NCI-H1105 treated with DMSO at 0.1 percent for 48 hours (cell line): ENCODE measurements at places on chromosomes 12 and 14.

GRCh38 chr14:91555531-91555930 lies 45.4 kb upstream of the PPP4R3A start:
- DNase-seq: no peak

DNA sequence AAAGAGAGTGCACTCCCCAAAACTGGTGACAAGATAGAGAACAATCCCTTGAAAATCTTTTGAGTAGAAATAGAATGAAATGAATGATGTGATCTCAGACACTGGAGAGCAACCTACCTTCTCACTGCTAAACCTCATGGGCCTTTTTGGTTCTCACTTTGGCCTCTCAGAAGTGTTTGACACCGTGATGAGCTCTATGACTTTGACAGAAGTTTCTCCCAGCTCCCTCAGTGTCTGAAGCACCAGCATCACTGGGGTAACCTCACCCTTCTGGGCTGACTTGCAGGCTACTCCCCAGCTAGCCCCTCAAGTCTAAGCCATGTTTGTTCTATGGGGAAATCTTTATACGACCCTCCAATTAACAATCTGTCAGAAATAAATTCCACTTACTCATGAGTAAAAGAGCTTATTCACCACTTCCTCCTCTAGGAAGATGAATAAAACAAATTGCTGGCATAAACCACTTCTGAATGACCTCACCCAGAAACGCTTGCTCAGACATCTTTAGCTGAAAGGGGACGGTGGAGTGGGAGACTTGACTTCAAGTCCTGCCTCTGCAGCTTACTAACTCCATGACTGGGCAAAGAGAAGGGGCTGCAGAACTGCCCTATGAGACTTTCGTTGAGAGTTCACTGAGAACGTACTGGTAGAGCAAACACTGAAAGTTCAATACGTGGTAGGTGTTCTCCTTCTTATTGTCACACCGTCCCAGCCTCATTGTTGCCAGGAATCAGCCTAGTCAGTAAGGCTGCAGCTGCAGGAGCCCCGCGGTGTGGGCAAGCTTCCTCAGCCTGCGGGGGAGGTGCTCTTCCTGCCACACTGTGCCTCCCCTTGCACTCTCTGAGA lies 46.5 kb downstream of the ST8SIA1 start:
- no peak for DNase-seq

GRCh38 chr14:87102811-87103378 lies 890.1 kb downstream of the GALC start:
- DNase-seq: no peak

DNA sequence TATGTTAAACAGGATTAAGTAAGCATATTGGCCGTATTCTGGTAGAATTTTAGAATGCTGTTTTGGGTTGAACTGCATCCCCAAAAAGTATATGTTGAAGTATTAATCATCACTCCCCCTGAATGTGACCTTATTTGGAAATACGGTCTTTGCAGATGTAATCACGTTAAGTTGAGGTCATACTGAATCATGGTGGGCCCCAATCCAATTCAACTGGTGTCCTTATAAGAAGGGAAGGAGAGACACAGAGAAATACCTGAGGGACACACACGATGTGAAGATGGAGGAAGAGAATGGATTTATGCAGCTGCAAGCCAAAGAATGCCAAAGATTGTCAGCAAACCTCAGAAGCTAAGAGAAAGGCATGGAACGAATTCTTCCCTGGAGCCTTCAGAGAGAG lies 268.6 kb downstream of the ITPR2 start:
- no peak for DNase-seq

GRCh38 chr12:33205981-33206380 lies 233.6 kb downstream of the SYT10 start:
- DNase-seq: no peak

DNA sequence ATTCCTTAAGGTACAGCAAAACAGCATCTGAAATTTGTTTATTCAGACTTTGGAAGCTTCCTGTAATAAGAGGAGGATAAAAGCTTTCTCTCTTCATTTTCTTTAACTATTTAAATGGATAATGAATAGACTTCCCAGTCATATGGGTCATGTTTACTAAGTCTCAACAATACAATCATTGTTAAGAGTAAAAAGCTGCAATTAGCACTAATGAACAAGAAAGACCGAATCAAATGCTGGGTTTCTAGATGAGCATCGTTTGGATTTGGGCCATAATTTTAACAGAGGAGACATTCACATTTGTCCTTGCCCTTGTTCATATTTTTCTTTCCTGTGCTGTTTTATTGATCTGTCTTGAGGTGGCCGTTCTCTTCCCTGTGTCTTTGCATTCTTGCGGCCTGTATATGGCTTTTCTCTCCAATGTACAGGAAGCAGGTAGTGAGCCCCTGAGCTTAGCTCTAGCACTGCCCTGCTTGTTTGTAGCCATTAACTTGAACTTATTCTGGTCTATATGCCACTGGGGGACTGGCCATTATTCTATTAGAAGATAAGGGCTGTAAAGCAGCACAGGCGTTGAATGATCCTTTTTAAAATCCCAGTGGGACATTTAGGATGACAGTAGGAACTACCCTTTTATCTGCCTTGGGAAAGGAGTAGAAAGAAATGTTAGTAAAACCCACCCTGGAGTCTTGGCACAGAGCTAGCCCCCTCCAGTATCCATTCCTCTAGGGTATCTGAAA lies 34.6 kb downstream of the ABHD12B start:
- DNase-seq: peak; percentile 87

DNA sequence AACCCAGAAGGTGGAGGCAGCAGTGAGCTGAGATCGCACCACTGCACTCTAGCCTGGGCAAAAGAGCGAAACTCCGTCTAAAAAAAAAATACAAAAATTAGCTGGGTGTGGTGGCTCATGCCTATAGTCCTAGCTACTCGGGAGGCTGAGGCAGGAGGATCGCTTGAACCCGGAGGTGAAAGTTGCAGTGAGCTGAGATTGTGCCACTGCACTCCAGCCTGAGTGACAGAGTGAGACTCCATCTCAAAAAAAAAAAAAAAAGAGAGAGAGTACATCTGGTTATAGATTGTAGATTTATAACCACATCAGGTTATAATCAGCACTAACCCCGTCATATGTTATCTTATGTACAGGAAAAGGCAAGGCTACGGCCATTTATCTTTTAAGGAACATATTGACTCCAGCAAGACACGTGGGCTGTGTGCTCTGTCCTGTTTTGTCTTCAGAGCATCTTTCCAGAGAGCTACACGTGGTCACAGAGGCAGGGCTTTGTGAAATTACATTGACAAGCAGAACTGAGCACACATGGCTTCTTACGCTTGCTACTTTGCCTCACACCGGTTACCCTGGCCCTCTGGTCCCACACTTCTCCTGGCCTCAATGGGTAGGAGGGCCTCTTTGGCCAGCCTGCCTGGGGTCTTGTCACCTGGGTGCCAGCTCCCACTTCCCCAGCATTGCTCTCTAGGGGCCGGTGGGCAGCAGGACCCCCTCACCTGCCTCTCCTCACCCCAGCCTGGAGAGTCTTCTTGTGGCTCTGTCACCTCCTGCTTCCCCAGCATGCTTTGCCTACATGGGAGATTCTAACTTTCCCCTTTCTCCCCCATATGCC lies 6.8 kb upstream of the DYNC1H1 start:
- DNase-seq: no peak

DNA sequence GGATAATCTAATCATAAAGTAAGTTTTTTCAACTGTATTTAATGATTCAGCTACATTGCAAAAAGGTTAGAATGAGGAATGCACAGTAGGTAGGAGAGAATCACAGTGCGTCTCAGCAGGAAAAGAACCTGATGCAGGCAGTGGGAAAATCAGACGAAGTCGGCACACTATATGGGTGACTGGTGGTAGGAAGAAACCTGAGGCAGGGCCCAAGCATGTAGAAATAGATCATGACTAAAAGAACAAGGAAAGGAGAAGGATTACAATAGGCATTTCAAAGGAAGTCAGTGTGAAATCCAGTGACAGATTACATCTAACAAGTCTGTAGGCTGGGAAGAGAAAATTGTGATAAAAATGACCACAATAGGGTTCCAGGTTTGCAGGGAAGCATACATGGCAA lies 267.0 kb downstream of the MED13L start:
- no peak for DNase-seq

DNA sequence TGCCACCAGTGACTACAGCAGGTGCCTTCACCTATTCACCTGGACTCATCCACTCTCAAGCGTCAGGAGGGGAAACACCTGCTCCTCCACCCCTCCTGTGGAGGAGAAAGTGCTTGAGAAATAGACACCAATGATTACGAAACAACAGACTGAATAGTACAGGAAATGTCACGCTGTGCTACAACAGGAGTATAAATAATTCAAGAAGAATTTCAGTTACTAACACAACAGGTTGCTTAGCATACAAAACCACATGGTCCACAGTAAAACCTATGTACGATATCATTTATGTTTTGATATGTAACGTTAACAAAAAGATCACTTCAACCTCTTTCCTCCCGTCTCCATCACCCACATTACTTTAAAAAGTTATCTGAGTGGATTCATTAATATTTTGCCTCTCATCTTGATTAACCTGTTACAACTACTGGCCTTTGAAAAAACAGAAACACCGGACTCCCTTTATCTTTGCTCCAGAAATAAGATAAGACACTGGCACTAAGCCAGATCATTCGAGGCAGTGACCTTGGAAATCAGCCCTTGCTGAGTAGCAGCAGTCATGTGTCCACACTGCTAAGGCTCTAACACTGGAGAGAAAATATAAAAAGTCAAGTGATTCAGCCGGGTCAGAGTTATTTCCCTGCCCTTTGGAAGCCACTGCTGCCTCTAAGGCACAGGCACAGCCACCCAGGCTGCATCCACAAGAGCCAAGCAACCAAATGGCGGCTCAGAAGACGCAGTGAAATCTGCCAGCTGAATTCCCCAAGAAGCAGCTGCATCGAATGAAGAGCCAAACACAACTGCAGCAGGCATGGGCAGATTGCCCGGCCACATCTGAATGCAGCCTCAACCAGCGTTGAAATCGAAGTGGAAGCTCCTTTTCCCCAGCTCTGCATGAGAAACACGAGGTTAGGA lies 40.9 kb downstream of the NT5DC3 start:
- DNase-seq: peak; percentile 92

- DNase-seq: no peak
Observed at GRCh38 chr12:121018860-121019617, 2.8 kb upstream of the C12orf43 start.

- no peak for DNase-seq
Observed at GRCh38 chr12:114711689-114712152, 27.7 kb upstream of the TBX3 start.

DNA sequence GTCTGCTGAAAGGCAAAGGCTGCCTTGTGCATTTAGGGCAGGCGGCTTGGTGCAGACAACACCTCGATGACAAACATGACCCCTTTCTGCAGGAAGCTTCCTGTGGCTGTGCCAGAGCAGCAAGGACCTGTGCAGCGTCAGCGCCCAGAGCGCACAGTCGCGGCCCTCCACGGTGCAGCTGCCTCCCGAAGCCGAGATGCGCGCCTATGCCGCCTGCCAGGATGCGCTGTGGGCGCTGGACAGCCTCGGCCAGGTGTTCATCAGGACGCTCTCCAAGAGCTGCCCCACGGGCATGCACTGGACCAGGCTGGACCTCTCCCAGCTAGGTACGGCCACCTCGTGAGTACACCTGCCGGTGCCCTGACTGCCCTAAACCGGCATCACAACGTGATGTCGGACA lies 57.3 kb downstream of the ANKRD9 start:
- no peak for DNase-seq

GRCh38 chr14:50335989-50336824 lies 24.1 kb downstream of the DMAC2L start:
- no peak for DNase-seq

- no peak for DNase-seq
Observed at GRCh38 chr14:84036840-84037239, 1493.1 kb upstream of the FLRT2 start.

DNA sequence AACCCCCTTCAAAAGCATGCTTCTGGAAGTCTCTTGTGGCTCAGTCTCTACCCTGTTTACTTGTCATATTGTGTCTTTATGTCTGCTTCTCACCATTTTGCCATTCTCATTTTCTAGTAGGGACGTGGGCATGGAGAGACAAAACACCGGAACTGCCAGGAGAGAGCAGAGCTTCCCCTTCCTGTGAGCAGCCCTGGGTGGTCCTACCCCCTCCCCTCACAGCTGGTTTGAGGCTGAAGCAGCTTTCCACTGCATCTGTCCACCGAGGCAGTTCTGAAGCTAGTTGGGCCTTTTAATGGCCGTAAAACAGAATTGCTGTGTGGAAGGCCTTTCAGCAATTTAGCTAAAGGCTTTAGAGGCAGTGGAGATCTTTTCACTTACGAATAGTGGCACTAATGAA lies 77.0 kb downstream of the PELI2 start:
- DNase-seq: no peak

DNA sequence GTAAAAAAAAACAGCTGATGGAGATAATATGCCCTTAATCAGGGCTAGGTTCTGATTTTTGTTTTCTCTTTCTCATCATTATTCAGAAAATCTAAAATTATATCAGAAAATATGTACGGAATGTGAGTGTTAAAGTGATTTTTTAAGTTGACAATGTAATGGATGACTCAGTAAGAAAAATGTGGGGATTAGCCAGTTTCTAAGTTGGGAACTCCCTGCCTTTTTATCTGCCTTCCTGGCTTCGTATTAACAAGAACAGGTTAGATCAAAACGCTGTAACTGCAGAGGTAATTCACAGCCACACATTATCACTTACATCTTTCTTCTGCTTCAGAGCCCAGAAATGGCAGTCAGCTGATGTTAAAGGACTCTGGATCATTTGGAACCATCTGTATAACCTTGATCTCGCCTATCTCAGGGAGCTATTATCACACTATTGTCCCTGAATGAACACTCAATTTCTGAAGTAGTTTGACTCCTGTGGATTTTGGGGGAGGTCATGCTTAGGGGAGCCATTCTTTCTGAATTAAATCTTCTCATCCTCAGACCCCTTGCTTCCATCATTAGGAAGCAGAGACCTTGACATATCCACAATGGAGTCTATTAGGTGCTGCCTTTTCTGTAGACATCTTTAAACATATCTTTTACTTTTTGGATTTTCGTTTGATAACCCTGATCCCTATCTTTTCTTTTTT lies 135.7 kb upstream of the SLC16A7 start:
- DNase-seq: no peak

- no peak for DNase-seq
Observed at GRCh38 chr14:44767646-44768173, 194.0 kb downstream of the KLHL28 start.

GRCh38 chr14:90758959-90759358 lies 57.3 kb downstream of the TTC7B start:
- DNase-seq: no peak

GRCh38 chr12:1633459-1633858 lies 4.4 kb downstream of the WNT5B start:
- no peak for DNase-seq

DNA sequence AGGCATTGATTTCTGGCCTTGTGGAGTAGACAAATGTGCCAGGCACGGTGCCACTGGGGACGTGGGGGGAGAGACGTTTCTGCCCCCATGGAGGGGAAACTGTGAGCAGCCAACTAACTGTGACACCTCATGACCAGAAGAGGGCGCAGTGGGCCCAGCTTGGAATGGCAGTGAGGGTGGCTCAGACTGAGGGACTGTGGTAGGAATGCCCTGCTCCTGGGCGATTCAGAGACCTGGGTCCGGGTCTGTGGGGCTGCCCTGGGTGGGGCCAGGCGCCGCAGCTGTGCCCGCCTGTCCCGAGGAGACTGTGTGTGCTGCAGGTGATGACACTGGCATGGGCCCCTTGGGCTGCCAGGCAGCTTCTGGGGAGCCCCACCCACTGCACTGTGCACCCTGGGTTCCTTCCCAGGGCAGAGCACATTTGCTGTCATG lies 60.6 kb downstream of the SLC25A47 start:
- DNase-seq: peak; percentile 56
